ENCODE measurements at places on chromosomes 16 and 17. TPM values are rescaled to one million over a fixed set of nuclear protein-coding genes. Genes with fewer than 3 reads are reported as not detected.

- no peak overlapping the region for H3K4me3 ChIP-seq
- no peaks in the 10 kb centered on the region for H3K27me3 ChIP-seq
- H3K4me1 ChIP-seq, result peaks cover 13% of the 10 kb centered on the region
- DNase-seq, result peak; percentile 85
- H3K36me3 ChIP-seq, result no peaks in the 10 kb centered on the region
Observed at GRCh38 chr16:17476414-17477259, 5.9 kb upstream of the XYLT1 start.

DNA sequence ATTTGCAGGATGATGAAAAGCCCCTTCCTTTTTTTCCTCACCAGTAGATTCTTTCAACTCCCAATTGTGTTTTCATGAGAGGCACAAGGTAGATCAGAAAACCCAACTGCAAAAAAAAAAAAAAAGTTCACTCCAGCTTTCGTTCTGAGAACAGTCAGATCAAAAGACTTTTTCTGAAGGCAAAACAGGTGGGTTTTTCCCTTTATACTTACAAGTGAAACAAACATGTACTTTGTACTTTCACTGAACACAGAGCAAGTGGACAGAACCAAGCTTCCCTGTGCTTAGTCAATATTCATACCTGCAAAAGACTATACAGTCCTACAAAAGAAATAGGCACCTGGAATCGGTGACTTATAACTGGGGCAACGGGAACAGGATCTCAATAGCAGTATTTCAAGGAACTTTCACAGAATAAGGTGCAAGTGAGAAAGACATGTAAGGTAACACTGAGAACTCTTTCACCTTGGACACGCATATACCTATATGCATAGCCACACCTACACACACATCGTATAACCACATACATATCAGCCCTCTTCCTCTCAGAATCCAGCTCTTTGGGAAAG lies 54.1 kb downstream of the TOX3 start:
- no peak overlapping the region for H3K4me3 ChIP-seq
- DNase-seq, result no peak
- H3K27me3 ChIP-seq, result no peaks in the 10 kb centered on the region
- no peaks in the 10 kb centered on the region for H3K36me3 ChIP-seq
- H3K27ac ChIP-seq, result no peak overlapping the region

DNA sequence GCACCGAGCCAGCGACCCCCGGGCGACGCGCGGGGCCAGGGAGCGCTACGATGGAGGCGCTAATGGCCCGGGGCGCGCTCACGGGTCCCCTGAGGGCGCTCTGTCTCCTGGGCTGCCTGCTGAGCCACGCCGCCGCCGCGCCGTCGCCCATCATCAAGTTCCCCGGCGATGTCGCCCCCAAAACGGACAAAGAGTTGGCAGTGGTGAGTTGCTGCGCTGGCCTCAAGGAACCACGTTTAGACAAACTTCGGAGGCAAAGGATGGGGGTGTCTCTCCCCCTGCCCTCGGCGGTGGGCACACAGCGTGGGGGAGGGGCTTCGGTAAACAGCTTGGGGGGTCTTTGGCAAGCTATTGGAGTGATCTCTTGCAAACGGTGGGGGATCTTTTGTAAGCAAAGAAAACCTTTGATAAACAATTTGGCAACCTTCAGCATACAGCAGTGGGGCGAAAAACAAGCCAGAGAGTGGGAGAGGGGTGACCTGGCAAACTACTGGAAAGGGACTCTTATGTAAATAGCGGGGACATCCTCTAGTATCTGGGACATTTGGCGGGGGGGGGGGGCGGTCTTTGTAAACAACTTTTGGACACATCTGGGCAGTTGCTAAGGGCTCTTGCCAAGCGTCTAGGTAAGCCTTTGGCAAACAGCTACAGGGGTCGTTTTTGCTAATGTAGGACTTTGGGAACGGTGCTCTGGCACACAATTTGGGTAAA lies 587 bp downstream of the MMP2 start:
- peaks cover 24% of the 10 kb centered on the region for H3K36me3 ChIP-seq
- H3K4me1 ChIP-seq, result peaks cover 43% of the 10 kb centered on the region
- H3K27ac ChIP-seq, result peak overlapping the region; percentile 97
- H3K4me3 ChIP-seq, result peak overlapping the region; percentile 100

DNA sequence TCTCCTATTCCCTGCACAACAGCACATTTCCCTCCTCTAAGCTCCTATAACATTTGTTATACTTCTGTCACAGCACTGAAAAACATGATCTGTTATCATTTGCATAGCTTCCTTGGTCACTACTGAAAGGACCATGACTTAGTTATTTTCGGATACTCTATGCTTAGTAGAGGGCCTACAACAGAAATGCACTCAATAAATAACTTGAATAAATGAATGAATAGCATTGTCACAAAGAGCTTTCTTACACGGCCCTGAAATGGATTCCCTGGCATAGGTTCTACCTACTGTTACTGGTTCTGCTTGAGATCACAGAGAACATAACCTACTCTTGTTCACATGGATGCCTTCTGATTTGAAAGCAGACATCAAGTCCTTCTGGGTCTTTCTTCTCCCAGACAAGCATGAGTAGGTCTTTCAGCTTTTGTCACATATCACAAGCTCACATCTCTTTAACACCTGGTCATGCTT lies 41.6 kb downstream of the MYO1D start:
- no peak overlapping the region for H3K27ac ChIP-seq
- H3K4me1 ChIP-seq, result no peaks in the 10 kb centered on the region
- no peak for DNase-seq
- H3K4me3 ChIP-seq, result no peak overlapping the region
- no peaks in the 10 kb centered on the region for H3K27me3 ChIP-seq

- H3K27ac ChIP-seq, result no peak overlapping the region
- H3K4me3 ChIP-seq, result no peak overlapping the region
- DNase-seq, result no peak
- no peaks in the 10 kb centered on the region for H3K36me3 ChIP-seq
- H3K27me3 ChIP-seq, result no peaks in the 10 kb centered on the region
Observed at GRCh38 chr16:75913958-75914357, 187.7 kb upstream of the CPHXL start.

Gene ADAD2
- total RNA-seq, result not detected

Gene TRPV3
- total RNA-seq, result 0.89 TPM

Gene SMPD3
- total RNA-seq, result not detected

Gene SAT2
- total RNA-seq, result 21.5 TPM

Measured in GM23248 (cell line).